GM12891 (cell line): ENCODE measurements at places on chromosomes 7 and 10.

- no peak for DNase-seq
Measured at GRCh38 chr10:11901833-11902475, 78.8 kb downstream of the PROSER2 start.

DNA sequence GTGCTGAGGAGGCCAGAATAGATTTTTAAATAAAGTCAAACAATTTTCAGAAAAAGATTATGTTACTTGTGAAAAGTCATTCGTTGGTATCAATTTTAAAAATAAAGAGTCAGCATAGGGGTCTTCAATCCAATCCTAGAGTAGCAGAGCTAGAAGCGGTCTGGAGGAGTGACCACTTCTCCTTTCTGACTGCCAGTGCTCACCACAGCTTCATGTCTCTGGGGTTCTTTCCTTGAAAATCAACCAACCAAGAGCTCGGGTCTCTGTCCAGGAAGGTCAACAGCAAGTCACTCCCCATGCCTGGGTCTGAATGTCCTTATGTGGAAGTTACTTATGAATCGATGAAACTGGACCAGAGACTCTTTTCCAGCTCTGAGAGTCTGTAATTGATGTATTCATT, 14.3 kb downstream of the PTPRN2 start:
- no peak for DNase-seq

- peak; percentile 40 for DNase-seq
Measured at GRCh38 chr10:70324339-70324861, 40.6 kb upstream of the NPFFR1 start.

DNA sequence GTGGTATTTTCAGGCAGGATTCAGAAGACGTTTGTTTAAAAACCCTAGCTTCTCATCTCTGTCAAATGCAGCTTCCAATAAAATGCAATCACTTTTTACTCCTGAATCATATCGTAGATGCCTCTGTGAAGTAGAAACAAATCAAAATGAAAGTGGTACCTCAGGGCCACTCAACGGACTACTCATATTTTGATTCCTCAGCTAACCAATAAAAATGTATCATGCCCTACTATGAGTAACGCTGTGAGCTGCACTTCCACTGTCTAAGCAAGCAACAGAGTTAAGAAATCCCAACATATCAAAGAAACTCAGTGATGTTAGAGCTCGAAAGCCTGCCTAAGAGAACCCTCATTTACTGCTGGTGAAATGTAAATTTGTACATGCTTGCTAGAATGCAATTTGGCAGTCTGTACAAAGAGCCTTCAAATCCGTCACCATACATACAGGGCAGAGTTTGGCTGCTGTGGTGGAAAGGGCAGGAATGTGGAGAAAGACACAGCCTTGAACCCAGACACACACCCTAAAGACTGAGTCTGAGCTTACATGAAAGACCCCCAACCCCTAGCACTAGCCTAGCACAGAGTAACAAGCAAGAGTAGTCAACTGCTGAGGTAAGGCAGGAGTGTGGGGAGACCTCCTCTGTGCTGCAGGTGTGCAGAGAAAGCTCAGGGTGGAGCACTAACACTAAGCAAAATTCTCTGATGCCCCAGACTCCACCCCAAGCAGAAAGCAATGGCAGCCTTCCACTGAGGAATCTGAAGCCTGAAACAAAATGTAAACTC, 151.5 kb downstream of the ANK3 start:
- peak; percentile 9 for DNase-seq

DNA sequence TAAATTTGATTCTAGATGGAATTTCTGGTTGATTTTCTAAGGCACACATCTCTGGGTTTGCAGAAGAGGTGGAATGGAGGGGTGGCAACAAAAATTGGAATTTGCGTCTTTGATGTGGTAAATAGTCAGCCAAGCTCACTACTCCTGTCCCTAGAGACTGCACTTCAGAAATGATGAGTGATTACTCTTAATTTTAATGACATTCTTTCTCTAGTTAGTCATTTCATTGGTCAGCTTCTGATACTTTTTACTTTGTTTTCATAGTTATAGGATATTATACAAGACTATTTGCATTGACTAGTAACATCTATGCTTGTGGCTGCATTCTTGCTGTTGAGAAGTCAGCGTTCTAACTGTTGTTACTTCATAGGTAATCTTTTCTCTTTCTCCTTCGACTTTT, 658.3 kb downstream of the SUGCT start:
- DNase-seq, result no peak

DNA sequence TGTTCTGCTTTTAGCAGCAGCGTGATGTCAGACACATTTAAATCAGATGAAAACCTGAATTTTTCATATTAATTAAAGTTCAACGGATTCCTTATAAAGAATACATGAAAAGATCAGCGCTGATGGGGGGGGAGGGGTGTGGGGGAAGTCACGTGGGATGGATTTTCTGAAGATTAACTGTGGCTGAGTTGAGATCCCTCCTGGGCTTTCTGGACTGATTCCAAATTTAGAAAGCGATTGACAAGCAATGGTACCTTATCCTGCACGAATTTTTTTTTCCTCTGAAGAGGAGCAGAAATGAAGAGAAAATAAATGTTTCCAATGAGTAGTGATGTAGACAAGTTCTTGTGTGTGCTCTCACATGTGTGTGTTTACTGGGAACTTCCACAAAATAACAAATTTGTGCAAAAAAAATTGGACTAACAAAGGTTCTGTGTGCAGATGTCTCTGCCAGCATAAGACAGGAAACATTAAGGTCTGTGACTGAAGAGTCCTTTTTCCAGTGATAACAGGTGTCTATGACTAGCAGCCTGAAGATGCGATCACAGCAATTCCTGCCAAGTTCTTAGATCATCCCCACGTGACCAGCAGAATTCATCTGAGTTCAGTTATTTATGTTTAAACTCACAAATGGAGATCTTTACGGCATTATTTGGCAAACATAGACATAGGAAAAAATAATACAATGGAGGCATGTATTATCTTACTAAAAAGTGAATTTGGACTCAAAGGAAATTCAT, 585.2 kb upstream of the CELF2 start:
- no peak for DNase-seq

GRCh38 chr10:69643779-69644657, 14.0 kb downstream of the FAM241B start:
- no peak for DNase-seq

DNA sequence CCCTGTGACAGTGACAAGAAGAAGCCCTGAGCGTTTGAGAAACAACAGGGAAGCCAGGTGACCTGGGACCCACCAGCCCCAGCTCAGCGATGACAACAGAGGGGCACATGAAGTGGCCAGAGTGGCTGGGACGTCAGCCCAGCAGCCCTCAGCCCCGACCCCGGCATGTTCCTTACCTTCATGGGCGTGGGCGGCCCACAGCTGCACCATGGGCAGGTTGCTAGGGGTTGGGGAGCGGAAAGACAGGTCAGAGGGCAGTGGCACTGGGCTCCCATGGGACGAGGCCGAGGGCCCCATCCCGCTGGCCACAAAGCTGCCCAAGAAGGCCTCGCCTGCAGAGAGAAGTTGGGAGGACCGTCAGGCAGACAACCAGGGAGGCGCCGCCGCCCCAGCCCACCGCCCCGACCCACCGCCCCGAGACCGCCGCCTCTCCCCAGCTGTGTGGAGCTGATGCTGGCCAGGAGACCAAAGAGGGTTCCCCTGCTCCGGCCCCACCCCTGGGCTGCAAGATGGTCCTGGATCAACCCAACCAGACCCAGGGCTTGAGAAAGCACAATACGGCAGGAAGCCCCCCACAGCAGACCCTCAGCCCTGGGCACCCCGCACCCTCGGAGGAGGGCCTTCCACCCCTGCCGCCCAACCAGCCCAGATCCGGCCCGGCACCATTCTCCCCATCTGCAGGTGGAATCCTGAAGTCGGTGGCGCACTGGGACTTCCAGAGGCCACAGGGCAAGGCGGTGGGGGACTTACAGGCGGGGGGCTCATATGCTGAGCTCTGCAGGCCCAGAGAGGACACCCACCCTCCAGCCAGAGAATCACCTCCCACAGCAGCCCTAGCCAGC, 29.1 kb downstream of the TNRC18 start:
- no peak for DNase-seq

DNA sequence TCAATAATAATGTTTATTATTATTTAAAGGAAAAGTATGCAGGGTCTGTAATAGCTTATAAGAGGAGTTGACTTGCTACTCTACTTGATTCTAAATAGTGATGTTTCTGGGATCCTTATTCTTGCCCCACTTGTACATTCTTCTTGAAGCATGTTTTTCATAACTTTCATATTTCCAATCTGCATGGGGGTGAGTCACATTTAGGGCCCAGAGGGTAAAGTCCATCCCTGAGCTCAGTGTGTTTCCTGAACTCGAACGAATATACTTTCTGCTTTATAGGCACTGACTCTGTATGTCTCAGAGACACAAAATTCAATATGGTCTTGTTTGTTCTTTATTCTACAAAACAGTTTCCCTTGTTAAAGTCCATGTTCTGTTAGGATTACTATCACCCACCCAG, 61.0 kb upstream of the SMIM30 start:
- DNase-seq, result no peak

DNA sequence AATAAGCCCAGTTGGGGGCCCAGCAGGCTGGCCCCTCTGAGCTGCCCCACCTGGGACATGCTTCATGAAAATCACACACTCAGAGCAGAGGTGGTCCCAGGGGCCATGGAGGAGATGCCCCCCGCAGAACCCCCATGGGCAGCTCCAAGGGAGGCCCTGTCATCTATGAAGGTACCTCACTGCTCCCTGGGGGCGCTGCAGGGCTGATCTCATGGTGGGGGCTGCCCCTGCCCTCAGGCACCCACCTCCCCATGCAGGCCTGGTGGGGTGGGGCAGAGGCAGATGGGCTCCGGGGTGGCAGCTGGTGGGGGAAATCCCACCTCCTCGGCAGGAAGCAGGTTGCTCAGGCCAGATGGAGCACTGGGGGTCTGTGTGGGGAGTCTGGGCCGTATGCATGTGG, 60.5 kb downstream of the YKT6 start:
- peak; percentile 49 for DNase-seq
